ENCODE measurements at places on chromosomes 2 and 18. TPM values are rescaled to one million over a fixed set of nuclear protein-coding genes. Genes with fewer than 3 reads are reported as not detected.

Gene FOXI3
- not detected for total RNA-seq

Gene HNMT
- total RNA-seq, result 3.4 TPM

Gene CXCR2
- total RNA-seq, result 0.48 TPM

Gene MALL
- total RNA-seq, result 67.1 TPM

Gene CRYGB
- not detected for total RNA-seq

Gene GPATCH11
- total RNA-seq, result 2.4 TPM

Gene DSG2
- total RNA-seq, result 136 TPM

Gene NGEF
- total RNA-seq, result 0.96 TPM

Gene CLEC4F
- not detected for total RNA-seq

Gene ASTL
- not detected for total RNA-seq

Gene SERPINB13
- 9.2 TPM for total RNA-seq

Gene NTSR2
- not detected for total RNA-seq

Gene FBXO48
- total RNA-seq, result 0.24 TPM

Gene POMC
- total RNA-seq, result not detected

Gene C2orf66
- total RNA-seq, result 0.43 TPM

Gene RBM44
- total RNA-seq, result 0.24 TPM

Gene TMEM87B
- total RNA-seq, result 32.0 TPM

Gene ACADL
- 0.48 TPM for total RNA-seq

Measured in tracheal epithelial cell (primary cell).